ENCODE measurements at places on chromosomes 5 and 9.

DNA sequence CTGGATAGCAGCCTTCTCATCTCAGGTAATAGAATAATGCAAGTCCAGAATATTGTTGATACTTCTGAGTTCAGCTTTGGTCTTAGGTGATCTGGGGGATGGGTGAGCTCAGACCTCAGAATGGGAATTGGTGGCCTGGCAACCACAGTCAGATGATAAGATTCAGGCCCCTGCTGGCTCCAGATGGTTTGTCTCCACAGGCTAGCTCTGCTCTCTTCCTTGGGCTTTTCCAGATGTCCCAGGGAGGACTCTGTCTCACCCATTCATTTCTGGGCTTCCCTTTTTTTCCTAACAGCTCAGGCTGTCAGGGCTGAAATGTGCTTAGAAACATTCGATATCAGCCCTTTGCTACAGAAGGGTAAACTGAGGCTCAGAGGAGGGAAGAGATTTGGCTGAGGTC, 17.6 kb upstream of the TNFSF15 start:
- DNase-seq = no peak

DNA sequence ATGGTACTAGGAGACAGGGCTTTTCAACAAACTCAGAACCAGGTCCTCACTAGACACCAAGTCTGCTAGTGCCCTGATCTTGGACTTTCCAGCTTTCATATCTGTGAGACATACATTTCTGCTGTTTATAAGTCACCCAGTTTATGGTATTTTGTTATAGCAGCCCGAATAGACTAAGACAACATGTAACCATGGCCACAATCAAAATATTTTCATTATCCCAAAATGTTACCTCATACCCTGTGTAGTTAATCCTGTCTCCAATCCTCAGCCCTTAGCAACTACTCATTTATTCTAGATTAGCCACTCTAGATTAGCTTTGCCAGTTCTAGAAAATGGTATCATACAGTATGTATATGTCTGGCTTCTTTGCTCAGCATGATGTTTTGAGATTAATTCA, 6.3 kb upstream of the ATG10 start:
- DNase-seq = no peak

DNA sequence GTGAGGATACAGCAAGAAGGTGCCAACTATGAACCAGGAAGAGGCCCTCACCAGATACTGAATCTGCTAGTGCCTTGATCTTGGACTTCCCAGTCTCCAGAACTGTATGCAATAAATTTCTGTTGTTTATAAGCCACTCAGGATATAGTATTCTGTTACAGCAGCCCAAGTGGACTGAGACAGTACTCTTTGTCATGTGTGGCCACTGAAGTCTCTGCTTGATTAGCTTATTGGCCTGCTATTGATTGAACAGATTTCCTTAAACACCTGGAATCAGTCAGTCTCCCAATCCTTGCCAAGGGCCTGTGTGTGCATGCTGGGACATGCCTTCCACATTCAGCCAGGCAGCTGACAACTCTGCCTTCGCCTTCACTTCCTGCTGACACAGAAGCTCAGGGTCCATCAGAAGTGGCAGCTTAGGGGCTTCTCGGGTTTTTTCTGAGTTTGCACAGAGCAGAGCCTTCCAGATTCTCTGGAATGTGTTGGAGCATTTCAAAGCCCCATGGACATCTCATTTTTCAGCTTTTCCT, 13.7 kb upstream of the ROR2 start:
- DNase-seq = no peak

- DNase-seq = no peak
Observed at GRCh38 chr5:13708906-13709305, 235.6 kb downstream of the DNAH5 start.

GRCh38 chr5:52448111-52448510, 339.6 kb upstream of the ITGA1 start:
- DNase-seq = no peak

- DNase-seq = no peak
Observed at GRCh38 chr5:142046191-142046590, 33.4 kb upstream of the GNPDA1 start.

DNA sequence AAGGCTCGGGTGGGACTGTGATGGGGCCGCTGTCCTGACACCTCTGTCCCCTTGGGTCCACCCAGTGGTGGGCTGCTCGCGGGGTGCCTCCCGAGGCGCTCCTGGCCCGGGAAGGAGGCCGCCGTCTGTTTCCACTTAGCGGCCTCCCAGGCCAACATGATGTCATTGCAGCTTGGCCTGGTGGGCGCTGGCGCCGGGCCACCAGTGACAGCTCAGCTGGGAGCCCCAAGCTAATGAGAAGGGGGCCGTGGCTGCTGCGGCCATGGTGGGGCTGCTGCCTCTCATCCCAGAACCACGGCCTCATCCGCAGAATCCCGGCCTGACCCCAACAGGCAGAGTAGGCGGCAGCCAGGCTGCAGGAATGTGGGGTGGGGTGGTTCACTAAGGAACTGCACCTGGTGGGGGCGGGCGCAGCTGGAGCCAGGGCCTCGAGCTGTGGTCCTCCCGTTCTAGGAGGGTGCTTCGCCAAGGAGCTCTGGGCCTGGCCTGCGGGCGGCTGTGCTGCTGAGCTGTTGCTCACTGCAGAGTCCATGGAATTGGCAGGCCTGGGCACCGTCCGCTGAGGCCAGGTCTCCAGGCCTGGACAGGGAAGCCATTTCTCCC, 123.5 kb upstream of the COL5A1 start:
- no peak for DNase-seq

- DNase-seq = no peak
Observed at GRCh38 chr5:40384782-40385390, 294.8 kb upstream of the PTGER4 start.

DNA sequence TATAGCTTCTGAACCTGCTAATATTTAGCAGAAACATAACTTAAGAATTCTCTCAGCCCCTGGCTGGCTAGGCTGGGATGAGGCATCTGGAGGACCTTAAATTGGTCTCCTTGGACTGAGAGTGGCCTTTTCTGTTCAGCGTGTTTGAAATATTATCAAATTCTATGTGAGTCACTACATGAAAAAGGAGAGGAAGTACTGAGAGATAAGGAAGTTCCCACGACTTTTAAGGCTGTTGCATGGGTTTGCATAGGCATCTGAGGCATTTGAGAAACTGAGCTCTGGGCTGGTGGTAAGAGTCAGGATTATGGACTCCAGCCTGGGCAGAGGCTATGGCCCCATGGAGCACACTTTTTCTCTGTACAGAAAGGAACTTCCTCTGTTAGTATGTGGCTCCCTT, 816.2 kb upstream of the GRAMD2B start:
- no peak for DNase-seq

DNA sequence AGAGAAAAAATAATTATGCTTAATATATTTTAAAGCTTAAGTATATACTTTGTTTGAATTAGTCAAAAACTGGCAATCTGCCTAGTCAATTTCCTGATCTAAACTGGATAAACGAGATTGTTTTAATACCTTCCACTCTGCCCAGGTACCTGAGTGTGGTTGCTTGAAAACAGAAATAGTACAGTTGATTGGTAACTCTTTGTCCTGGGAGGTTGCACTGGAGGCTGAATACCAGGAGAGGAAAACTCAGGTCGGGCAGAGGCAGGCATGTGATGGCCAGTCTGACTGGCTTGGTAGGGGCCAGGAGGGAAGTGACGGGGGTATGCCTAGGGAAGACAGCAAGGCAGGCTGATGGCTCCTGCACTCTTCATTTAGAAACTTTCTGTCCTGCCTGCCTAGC, 80.2 kb downstream of the PIK3R1 start:
- DNase-seq = no peak

DNA sequence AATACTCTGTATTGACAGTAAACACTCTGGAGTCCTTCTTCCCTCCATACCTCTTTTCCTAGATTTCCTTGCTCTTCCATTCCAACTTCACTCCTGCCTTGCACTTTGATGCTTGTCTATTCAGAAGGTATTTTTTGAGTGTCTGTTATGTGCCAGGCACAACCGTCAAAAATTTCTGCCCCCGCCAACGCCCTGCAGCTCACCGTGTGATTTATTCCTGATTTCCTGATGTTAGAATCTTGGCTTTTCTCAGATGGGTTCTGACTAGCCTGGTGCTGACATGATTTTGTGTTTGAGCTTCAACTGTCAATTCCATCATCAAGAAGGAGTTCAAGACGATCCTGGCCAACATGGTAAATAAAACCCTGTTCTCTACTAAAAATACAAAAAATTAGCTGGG, 297.5 kb downstream of the AGTPBP1 start:
- DNase-seq = no peak

GRCh38 chr5:102678267-102679058, 76.6 kb upstream of the PAM start:
- no peak for DNase-seq

DNA sequence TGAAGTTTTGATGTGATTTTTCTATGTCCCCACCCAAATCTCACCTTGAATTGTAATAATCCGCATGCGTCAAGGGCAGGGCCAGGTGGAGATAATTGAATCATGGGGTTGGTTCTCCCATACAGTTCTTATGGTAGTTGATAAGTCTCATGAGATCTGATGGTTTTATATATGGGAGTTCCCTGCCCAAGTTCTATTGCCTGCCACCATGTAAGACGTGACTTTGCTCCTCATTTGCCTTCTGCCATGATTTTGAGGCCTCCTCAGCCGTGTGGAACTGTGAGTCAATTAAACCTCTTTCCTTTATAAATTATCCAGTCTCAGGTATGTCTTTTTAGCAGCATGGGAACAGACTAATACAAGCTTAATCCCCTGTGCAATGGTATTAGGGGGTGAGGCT, 25.5 kb upstream of the RAI14 start:
- no peak for DNase-seq

- DNase-seq = no peak
Observed at GRCh38 chr9:4567601-4568000, 77.3 kb downstream of the SLC1A1 start.

- no peak for DNase-seq
Observed at GRCh38 chr9:69745716-69746437, 13.9 kb downstream of the PTAR1 start.

GRCh38 chr9:13387734-13388067, 108.2 kb upstream of the MPDZ start:
- no peak for DNase-seq

DNA sequence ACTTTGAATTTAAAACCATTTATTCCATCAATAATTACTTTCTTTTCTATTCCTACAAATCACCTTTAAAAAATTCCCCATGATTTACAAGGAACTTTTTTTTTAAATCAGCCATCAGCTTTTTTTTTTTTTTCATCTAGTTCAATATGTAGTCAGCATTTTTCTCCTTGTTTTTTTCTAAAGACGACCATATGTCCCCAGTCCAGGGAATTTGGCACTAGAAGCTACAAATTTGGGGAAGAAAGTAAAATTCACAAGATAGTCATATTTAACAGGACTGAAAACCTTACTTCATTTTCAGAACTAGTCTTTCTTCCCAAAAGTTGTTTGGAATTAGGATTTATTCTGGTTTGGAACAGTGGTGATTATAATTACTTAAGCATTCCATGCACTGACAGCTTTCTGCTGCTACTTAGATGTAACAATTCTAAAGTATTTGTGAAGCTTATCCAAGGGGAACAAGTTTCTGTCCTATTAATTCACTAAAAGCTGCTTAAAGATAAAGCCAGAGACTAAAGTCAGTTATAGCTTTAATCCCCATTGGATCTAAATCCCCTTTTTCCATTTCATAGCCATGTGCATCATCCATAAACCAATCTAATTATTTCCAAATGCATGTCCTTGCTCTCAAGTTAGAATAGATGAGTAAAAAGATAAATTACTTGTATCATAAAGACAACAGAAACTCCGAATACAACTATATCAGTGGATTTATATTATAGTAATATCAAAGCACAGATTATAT, 7.4 kb upstream of the SNCAIP start:
- DNase-seq = no peak

GRCh38 chr5:66814146-66814991, 218.2 kb downstream of the MAST4 start:
- DNase-seq = peak; percentile 21
